ENCODE measurements at places on chromosomes 5 and 9.
A peak's percentile ranks its signal among the peaks of the same experiment; 100 is the strongest.

DNA sequence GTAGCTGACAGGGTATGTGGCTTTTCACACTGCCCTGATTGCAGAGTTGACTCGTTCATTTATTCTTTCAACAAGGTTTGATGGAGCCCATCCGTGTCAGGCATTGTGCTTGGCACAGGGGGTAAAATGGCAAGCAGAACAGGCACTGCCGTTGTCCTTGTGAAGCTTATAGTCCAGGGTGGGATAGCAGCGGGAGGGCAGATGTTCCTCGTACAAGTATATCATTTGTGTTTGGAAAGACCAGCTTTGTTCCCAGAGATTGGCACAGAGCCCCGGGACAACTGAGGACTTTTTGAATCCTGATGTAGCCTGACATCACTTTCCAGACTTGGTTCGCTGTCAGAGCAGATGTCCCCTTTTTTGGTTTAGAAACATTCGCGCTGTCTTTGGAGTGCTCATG is 50.9 kb downstream of the MVB12B start:
- peak; percentile 87 for DNase-seq

DNA sequence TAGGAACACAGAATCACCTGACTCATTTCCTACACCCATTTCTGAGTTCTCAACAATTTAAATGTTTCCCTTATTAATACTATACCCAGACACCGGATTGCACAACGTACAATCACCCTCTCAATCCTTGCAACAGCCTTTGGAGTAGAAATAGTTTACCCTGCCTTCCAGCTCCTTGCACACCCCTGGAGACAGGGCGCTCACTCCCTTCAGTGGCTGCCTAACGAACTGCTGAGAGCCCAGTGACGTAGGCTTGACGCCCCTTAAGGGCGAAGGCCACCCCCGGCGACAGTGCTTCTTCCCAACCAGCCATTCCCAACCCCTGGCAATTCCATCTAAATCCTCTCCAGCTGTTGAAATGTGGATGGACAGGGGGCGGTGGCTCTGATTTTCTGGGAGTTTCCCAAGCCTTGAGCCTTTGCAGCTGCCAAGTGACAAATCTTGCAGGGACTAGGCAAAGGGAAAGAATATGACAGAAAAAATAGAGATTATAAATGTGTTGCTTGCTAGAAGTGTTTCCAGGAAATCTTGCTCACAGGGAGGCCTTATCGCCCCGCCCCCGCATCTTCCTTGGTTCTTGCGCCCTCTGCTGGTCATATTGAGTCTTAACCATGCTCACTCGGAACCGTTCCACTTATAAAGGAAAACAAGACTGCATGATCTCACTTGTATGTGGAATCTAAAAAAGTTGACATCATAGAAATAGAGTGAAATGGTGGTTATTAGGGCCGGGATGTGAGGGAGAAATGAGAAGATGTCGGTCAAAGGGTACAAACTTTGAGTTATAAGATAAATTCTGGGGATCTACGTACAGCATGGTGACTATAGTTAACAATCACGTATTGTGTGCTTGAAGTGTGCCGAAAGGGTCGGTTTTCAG is 7.6 kb upstream of the BARX1 start:
- peak; percentile 77 for DNase-seq

DNA sequence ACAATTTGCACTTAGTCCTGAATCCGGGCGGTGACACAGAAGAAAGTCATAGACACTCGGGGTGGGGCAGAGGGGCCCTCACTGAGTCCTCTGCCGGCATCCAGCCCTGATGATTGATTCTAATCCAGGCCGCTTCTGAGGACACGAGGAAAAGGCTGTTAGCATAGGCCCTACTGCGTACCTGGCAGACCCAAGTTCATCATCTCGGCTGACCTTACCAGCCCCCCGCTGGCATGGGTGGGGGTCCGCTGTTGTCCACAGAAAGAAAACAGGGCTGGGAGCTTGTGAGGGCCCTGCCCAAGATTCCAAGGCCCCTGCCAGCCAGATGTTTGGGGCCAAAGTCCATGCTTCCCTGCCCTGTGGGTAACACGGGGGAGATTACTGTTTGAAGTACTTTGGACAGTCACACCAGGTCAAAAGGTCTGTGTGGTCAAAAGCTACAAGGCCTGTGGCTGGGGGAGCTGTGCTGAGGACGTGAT is 24.5 kb downstream of the ERGIC1 start:
- DNase-seq: no peak

DNA sequence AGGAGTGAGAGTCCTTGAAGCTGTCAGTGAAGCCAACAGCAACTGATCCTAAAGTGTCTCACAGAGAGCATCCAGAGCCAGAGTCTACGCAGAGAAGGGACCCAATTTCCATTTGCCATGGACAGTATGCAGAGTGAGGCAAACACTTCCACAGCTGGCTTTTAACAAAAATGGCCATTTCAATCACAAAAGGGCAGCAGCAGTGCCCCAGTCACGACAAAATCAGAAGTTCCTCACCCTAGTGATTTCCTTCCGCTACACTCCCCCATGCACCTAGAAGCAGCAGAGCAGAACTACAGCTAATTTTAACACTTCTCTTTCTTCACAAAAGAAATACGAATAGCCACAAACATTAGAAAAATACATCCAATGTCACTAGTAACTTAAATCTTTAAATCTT is 27.9 kb downstream of the FBXW11 start:
- DNase-seq: no peak

DNA sequence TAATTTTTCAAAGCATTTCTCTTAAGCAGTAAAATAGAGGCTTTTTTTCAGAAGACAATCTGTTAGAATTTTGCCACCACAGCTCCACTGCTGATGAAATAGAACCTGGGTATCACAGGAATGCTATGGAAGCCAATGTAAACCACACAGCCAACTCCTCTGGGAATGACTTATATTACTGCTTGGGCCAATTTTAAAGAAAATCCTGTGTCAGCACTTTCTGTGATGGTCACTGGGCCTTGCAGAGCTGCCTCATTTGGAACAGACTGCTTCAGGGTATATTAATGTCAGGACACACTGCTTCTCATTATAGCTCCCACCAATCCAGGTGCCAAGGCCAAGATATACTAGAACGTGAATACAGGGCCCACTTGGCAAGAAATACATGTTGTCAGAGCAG is 144.1 kb upstream of the ACTBL2 start:
- DNase-seq: no peak

DNA sequence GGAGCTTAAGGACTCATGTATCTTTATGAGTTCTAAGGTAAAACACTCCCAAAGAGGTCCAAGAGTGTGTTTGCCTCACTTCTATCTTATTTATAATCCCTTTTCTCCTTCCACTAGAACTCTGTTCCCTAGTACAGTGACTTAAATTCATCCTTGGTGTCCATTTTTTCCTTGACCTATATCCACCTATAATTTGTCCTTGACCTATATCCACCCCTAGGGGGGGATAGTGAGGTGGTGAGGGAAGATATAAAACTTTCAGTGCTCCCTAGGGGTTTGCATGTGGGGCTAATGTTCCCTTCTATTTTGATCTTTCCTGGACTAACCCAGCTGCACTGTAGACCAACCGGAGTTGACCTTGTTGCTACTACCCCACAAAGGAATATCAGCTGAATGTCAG is 83.5 kb upstream of the GNAQ start:
- DNase-seq: no peak

GRCh38 chr9:6272229-6272598 is 56.0 kb upstream of the TPD52L3 start:
- no peak for DNase-seq

GRCh38 chr5:149239917-149240316 is 31.7 kb upstream of the AFAP1L1 start:
- no peak for DNase-seq

GRCh38 chr5:59722874-59723273 is 170.7 kb downstream of the PDE4D start:
- DNase-seq: no peak

GRCh38 chr9:71955300-71955915 is 44.0 kb downstream of the C9orf85 start:
- DNase-seq: no peak

- DNase-seq: no peak
These were observed 28.8 kb downstream of the GCNT4 start for GRCh38 chr5:75023368-75024159.

- DNase-seq: no peak
These were observed 970 bp upstream of the ARRDC1 start for GRCh38 chr9:137604345-137605086.

GRCh38 chr5:79076819-79077218 is 7.3 kb downstream of the BHMT2 start:
- no peak for DNase-seq

- no peak for DNase-seq
These were observed 1.2 kb downstream of the DDX41 start for GRCh38 chr5:177515580-177515979.
